ENCODE measurements at places on chromosomes 2 and 18.

DNA sequence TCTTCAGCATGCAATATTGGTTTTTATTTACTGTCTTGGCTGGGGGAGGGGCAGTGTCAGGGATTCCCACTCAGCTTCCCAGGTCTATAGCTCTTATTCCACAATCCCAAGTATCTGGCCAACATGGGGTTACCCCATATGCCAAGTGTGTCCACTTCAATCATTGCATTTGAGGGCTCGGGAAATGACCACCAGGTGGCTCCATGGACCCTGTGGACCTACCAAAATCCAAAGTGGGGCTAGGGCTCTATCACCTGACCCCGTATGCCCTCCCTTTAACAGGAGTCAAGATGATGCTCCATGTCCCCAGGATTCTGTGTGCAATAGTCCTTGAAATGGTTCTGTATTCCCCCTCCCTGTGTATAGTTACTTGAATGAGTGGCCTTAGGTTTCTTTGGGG, 12.1 kb upstream of the TRAF3IP1 start:
- no peak for DNase-seq

DNA sequence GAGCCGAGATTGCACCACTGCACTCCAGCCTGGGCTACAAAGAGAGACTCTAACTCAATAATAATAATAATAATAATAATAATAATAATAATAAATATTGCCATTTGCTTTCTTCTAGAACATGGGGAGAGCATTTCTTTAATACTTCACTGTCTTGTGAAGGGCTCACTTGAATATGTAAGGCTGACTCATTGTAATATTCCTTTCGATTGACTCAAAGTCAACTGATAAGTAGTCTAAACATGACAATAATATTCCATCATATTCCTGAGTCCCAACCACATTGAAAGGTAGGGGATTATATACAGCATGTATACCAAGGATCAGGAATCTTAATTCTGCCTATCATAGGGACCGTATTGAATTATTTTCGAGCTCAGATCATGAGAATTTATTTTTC, 949.2 kb downstream of the DSC3 start:
- no peak for DNase-seq

DNA sequence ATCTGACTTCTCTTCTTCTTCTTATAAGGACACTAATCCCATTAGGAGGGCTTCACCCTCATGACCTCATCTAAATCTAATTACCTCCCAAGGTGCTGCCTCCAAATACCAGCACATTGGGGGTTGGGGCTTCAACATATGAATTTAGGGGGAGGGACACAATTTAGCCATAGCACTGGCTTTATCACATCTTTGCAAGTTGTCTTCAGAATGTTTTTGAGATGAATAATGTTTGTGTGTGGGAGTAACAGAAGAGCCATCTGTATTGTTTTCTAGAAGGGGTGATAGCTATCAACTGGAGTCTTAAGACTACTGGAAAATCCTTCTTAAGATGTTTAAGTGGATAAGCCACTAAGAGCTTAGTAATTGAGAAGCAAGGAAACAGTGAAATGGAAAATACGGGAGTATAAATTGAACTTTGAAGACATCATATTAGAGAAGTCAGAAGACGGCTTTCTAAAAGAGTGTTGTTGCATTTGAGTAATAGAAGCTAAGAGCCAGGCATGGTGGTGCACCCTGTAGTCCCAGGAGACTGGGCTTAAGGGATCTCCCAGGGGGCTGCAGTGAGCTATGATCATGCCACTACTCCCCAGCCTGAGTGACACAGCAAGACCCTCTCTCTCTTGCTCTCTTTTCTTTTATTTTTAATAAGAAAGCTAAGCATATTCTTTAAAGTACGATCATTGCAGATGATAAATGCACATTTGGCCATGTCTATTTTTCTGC, 32.6 kb upstream of the B3GNT2 start:
- no peak for DNase-seq

DNA sequence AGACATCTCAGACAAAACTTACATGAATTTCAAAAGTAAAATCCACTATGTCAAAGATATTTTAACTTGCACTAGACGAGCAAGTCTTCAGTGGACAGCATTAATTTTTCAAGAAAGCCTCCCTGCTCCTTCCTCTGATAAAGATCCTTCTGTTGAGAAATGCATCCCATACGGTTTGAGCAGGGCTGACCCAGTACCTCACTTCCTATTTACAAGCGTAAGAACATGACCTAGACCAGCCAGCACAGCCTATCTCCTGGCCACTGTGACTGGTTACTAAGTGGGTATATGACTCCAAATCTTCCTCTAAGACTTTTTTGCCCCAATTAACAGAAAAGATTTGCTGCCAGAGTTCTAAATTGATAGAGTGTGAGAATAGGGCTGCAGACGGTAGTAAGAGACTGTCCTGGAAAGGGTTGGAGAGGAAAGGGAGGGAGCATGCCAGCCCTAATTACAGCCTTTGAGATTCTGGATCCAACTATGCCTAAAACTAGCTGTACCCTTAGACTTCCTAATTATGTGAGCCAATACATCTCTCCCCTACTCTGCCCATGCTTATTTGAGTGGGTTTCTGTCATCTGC, 108.4 kb downstream of the PRELID3A start:
- DNase-seq: peak; percentile 7

- DNase-seq: no peak
Observed at GRCh38 chr2:42876326-42876751, 84.0 kb upstream of the HAAO start.

DNA sequence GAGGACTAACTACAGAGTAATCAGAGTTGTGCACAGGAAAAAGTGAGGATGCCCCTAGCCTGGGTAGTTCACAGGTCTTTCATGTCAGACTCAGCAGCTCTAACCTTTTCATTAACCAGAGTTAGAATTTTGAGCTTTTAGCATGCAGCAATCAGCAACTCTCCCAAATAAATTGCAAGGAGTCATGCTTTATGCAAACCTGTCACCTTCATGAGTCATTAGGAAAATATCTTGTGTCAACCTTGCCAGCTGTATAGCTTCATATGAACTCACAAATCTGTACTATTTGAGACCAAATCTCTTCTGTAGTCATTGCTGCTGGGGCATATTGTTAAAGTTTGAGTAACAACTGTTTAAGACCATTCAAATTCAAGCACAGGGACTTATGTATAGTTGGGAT, 382.3 kb upstream of the NT5C1B start:
- DNase-seq: no peak

DNA sequence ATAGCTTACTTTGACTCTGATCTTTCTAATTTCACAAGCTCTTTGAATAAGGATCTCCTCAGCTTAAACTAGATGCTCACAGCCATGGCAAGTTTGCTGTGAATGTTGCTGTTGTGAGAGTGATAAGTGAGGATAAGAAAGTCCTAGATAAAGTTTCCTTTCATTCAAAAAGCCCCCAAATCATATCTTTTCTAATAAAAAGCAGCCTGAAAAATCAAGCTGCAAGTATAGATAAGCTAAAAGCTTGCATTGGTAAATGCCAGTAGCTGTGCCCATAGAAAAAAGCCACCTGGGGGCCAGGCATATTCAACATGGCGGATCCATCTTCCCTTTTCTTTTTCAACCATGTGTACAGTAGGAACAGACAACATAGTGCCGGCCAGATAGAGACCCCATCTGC, 4.3 kb downstream of the NLRC4 start:
- DNase-seq: no peak

DNA sequence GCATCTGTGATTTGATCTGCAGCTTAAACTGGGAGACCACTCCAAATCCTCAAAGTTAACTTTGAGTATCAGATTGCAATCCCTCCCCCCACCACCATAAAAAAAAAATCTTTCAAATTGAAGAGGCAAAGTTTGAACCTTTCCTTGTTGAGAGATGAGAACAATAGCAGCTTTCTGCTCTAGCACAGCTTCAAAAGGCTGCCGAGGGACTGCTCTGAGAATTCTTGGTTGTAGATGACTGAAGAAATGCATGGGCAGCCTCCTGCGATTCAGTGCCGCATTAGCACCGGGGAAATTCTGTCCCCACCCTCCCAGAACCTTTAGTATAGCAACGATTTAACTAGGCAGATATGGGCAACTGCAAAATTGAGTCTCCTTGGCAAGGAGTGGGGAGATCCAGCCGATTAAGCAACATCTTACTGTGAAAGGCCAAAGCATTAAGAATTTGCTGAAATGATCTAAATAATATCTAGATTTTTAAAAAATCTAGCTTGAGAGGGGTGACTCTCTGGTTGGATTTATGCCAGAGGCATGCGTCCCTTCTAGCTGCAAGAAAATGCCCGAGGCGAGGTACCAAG, 3.9 kb upstream of the SP5 start:
- DNase-seq: no peak

DNA sequence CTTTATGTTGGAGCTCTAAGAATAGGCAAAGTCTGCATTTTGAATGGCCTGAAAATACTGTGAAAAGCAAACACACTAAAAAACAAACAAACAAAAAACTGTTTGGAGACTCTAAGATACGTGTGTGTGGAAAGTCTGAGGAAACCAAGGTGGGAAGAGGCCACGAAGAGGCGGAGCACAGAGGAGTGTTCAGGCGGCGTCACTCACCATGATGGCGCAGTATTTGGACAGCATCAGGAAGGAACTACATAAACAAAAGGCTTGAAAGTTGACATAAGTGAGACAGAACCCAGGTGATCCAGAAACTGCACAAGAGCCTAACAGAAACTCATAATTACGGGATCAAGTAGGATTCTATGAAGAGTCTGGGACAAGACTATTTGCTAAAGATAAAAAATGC, 50.8 kb upstream of the SOS1 start:
- no peak for DNase-seq

GRCh38 chr2:217551252-217551899, 451.4 kb downstream of the TNS1 start:
- DNase-seq: no peak

DNA sequence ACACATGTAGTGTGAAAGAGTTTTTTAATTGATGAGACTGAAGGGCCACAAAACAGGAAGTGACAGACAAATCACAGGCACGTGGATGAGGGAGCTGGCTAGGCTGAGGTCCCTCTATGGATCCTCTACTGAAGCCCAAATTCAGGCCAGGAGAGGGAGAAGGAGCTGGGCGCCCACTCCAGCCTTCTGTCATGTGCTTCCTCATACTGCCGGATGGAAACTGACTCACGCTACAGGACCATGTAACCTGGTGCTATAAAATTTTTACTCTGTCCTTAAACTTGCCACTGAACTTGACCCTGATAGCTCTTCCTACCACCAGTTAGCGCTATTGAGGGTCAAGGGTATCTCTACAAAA, 31.3 kb downstream of the PSTPIP2 start:
- no peak for DNase-seq

DNA sequence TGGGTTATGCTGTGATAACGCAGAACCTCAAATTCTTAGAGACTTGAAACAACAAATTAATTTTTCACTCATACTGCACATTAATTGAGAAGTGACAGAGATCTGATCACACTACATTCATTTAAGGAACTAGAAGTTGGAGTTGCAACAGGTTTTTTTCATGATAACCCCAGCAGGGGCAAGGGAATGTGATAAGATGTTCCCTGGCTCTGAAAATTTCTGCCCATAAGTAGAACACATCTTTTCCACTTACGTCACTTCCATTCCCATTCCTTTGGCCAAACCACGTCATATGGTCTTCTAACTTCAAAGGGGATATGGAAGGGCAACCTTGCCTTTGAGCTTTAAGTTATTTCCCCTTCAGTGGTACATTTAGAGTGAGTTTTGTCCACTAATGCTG, 29.7 kb upstream of the PSME4 start:
- DNase-seq: no peak

DNA sequence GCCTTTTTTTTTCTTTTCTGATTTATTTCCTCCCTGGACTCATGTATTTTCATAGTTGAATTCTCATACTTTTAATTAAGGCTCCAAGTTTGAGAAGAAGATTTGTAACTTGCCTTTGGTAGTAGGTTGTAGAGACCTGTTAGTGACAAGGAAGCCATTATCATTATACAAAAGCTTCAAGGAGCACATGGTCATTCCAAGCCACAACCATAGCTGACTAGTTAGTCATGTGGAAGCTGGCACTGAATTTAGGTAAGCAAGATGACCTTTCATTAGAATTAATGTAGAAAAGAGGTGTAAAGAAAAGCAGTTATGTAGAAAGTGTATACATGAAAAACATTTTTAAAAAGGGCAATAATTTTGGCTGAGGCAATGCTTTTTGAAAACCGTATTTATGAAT, 89.7 kb downstream of the LRP1B start:
- DNase-seq: no peak

DNA sequence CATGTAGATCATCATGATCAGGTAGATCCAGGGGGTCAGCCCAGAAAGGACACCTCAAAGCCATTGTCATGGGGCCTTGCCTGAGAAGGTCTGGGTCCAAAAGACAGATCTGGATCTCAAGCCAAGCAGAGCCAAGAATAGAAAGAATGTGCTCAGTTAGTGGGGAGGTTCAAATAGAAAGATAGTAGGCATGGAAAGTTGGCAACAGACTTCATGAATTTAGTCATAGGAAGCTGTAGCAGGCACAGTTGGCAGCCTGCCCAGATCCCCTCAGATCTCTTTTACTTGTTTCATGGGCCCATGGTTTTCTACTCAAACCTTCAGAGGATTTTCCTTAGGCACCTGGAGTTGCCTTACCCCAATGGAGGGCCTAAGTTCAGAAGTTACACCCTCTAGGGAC, 767.0 kb downstream of the SLC4A3 start:
- peak; percentile 31 for DNase-seq

GRCh38 chr2:328761-329160, 40.9 kb upstream of the ALKAL2 start:
- peak; percentile 81 for DNase-seq

GRCh38 chr2:240913810-240914644, 7.9 kb downstream of the CROCC2 start:
- DNase-seq: peak; percentile 52

DNA sequence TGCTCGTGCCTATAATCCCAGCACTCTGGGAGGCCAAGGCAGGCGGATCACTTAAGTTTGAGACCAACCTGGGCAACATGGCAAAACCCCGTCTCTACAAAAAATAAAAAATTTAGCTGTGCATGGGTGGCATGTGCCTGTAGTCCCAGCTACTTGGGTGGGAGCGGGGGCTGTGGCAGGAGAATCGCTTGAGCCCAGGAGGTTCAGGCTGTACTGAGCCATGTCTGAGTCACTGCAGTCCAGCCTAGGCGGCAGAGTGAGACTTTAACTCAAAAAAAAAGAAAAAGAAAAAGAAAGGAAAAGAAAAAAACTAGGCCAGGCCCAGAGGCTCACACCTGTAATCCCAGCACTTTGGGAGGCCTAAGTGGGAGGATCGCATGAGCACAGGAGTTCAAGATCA, 30.8 kb downstream of the TWSG1 start:
- no peak for DNase-seq

Data from NCI-H2081 (cell line).